Activated CD4-positive, alpha-beta T cell treated with anti-CD3 and anti-CD28 coated beads, Interleukin-2, Interleukin-4, amounts not matched to agents 100 ng/mL and 50 ng/mL, durations not matched to agents 16 hours and 8 hours (primary cell): ENCODE measurements at places on chromosomes 2 and 18.

DNA sequence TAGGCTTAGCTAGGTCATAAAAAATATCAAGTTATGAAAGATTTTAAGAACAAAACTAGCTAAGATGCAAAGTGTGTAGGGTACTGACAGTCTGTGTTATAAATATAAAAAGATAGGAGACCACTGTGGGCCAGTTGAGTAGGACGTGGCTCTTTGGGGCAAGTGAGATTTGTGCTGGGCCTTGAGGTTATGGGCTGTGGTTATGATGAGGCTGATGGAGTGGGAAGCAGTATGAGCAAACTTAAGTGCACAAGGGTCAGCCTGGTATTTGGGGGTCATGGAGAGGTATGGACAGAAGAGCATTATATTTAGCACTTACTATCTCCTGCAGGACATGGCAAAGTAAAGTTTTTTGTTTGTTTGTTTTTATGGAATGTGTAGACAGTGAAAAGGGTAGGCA lies 70.1 kb downstream of the SETBP1 start:
- DNase-seq = no peak

DNA sequence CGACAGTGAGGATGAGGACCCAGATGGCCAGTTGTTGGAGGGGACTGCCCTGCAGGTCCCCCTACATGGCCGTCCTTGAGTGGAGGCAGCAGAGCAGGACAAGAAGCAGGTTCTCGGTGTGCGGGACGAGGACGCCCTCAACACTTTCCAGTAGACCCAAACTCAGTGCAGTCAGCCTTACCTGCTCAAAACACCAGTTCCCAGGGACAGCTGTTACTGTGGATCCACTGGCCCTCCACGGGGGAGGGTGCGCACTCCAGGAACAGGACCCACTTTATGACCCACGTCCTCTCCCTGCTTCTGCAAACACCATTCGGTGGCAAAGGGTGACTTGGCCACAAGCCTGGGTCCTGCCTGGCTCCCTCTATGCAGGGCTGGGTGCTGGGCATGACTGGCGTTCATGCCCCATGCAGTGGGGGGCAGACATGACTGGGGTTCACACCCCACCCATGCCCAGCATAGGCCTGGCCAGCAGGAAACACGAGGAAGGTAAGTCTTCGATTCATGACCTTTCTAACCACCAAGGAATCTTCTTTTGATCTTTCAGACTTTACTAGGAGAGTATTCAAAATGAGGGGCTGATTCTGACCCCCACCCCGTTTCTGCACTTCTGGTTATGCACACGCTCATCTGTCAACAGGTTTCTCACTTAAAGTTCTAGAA lies 233.7 kb downstream of the HDAC4 start:
- no peak for DNase-seq

GRCh38 chr18:29838556-29838955 lies 1204.0 kb downstream of the DSC3 start:
- DNase-seq = no peak

- DNase-seq = no peak
Observed at GRCh38 chr2:229087843-229088516, 183.1 kb downstream of the PID1 start.

- no peak for DNase-seq
Observed at GRCh38 chr2:147223119-147223518, 621.7 kb upstream of the ACVR2A start.

DNA sequence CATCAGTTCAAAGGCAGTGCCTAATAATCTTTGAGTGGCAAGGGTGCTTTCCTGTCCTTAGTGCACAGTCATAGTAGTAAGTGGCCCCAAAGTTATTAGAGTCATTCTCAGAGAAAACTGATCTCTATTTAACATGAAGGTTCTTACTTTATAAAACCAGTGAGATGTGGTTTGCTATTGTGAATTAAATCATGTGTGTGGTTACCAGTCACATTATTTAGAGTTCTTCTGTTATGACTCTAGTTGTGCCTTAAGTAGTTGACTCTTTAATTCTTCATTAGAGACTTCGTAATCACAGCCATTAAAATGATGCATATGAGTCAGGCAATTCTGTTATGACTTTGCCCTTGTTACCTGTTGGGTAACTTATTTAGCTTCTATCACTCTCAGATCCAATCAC lies 1392.9 kb upstream of the ACVR2A start:
- DNase-seq = peak; percentile 4

- DNase-seq = peak; percentile 54
Observed at GRCh38 chr2:183214680-183215079, 90.4 kb downstream of the NUP35 start.

- DNase-seq = no peak
Observed at GRCh38 chr2:229170171-229170570, 100.9 kb downstream of the PID1 start.

DNA sequence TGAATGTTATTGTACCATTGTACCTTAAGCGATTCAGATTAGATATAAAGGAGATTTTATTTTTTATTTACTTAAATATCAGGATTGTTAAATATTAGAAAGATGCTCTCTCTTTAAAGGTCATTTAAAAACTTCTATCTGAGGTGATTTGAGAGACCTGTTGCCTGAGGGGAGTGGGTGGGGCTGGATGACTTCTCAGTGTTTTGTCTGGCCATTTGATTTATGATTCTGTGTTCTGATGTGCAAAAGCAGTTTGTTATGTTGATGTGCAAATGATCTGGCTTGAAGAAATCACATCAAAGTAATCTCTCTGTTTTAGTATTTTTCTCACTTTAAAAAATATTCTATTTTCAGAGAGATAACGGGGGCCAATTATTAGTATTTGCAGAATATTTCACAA lies 370.8 kb downstream of the NUP35 start:
- DNase-seq = no peak

GRCh38 chr2:112718863-112719370 lies 1.9 kb upstream of the NT5DC4 start:
- no peak for DNase-seq

DNA sequence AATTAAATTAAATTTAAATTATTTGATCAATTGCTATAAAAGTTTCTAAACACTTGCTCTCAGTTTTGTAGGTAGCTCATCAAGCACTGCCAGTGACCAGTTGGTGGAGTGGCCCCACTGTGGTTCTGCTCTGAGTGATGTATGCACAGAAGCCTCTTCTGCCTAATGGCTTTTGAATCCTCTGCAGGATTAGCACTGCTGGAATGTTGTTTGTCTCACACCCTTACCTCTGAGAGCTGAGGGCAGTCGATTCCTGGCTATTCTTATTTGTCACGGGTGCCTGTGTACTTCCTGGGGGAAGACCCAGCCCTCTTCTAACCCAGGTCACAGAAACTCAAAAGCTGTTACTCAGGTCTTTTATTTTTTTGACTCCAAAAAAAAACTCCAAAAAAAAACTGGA lies 9.5 kb downstream of the CAPN14 start:
- DNase-seq = no peak

GRCh38 chr18:43155842-43156241 lies 40.4 kb upstream of the RIT2 start:
- DNase-seq = no peak

DNA sequence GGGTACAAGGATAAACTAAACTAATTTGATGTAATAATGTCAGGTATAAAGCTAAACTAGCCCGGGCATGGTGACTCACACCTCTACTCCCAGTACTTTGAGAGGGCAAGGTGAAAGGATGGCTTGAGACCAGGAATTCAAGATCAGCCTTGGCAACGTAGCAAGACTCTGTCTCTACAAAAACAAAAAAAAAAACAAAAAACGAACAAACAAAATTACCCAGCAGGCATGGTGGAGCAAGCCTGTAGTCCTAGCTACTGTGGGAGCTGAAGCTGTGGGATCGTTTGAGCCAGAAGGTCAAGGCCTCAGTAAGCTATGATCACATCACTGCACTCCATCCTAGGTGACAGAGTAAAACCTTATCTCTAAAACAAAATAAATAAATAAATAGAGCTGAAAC lies 131.8 kb upstream of the KYNU start:
- DNase-seq = no peak

DNA sequence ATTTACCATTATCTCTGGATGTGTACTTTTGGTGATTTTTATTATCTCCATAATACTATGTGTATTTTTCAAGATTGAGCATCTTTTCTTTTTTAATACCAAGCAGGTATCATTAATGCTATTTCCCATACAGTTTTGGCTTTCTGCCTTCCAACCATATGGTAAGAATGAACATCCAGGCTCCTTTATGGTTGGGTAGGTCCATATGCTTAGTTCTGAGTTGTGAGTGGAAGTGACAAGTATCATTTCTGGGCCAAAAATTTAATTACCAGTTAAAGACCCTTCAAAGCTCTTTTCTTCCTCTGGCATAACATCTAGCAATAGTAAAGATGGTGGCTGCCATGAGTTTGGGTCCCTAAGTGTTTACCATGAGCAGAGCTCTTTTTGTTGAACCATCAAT lies 4.3 kb upstream of the RBM43 start:
- no peak for DNase-seq
